ENCODE measurements at places on chromosomes 11 and 22.

DNA sequence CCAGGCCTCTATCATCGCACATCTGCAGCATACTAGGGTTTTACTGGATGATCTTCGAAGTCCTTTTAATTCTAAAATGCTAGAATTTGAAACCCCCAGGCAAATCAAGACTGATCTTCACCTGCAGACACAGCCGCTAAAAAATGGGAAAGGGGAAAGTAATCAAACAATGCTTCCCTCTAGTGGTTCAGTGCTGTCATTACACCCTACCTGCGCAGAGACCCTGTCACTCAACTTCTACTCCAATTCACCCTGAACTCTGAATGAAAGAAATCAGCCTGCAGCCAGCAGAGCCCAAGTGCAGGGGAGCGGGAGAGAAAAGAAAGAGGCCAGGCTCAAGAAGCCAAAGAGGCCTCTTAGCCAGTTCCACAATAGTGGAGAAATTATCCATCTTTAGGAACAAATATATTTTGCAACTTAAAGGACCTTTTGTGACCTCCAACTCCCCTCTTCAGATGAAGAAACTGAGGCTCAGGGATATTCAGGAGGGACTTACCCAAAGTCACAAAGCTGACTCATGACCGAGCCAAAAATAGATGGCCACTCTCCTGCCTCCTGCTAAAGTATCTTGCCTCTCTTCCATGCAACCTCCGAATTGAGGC lies 33.0 kb downstream of the SERGEF start:
- DNase-seq: peak; percentile 33

GRCh38 chr11:105786741-105787140 lies 176.9 kb downstream of the GRIA4 start:
- DNase-seq: no peak

GRCh38 chr11:126090452-126090851 lies 27.8 kb upstream of the CDON start:
- DNase-seq: no peak

DNA sequence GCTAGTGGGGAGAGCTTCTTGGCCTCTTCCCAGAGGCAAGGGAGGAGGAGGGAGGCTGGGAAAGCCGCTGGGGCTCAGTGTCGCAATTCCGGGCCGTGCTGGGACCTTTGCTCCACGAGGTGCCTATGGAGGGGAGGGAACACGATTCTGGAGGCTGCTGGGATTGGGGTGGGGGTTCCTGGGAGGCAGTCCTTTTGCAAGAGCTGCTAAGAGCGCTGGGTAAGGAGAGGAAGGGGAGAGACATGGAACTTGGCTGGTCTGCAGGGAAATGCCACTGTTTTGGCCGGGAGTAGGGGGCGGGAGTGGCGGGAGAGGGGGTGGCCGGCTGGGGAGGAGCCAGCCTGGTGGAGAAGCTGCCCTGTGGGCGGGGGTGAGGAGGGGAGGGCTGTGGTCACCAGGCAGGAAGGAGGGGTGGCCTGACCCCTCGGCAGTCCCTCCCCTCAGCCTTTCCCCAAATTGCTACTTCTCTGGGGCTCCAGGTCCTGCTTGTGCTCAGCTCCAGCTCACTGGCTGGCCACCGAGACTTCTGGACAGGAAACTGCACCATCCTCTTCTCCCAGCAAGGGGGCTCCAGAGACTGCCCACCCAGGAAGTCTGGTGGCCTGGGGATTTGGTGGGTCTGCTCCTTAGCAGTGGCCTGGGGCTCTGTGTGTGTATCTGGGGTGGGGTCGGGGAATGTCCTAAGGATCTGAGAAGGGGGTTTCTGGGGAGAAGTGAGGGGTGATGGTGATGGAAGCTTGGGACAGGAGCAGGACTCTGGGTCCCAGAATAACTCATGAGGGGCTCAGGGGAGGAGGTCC lies at the start of gene NR1H3:
Gene NR1H3, plus strand, starts transcription at position 480 of the 800 bp plus-strand sequence. CDS start 1,221 bp downstream, outside the sequence.
- peak; percentile 76 for DNase-seq

GRCh38 chr11:105734426-105734825 lies 124.6 kb downstream of the GRIA4 start:
- DNase-seq: no peak

DNA sequence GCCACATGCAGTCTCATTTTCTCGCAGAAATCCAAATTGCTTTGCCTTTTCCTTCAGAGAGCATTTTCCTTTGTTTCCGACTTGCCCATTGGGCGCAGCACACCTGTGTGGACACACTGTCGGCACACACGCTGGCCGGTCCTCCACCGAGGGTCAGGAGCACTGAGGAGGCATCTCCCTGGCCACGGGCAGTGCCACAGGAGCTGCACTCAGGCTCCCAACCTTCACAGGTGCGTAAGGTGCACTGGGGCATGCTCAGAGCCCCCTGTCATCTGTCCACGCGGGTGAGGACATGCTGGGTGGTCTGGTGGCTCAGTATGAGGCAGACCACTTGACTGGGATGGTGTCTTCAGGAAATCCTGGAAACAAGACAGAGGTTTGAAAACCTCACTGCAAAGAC lies 779.1 kb downstream of the BRD1 start:
- DNase-seq: no peak

DNA sequence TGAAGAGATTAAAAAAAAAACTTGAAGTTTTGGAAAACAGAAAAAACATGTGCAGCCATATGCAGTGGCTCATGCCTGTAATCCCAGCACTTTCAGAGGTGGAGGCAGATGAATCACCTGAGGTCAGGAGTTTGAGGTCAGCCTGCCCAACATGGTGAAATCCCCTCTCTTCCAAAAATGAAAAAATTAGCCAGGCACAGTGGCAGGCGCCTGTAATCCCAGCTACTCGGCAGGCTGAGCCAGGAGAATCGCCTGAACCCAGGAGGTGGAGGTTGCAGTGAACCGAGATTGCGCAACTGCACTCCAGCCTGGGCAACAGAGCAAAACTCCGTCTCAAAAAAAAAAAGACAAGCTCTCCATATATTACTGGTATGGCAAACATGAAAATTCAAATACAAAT lies 7.6 kb downstream of the DLG2 start:
- no peak for DNase-seq

DNA sequence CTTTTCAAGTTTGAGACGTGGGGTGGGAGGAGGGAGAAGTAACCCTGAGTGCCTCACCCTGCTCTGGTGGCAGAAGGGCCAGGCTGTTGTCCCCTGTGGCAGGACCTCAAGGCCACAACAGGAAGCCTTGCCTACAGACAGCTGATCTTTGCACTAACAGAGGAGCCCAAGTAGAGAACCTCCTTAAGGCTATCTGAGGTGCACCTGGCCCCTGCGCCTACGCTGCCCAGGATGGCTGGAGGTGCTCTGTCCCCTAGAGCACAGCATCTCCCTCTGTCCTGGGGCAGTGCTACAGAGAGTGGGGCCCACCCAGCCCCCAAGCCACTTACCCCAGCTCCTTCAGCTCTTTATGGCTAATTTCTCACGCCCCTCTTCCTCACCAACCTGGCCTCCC lies 27.0 kb downstream of the MYO7A start:
- DNase-seq: no peak

GRCh38 chr22:23673826-23674690 lies 16.8 kb upstream of the RGL4 start:
- DNase-seq: no peak

GRCh38 chr11:64931290-64931689 lies 4.4 kb downstream of the GPHA2 start:
- no peak for DNase-seq

DNA sequence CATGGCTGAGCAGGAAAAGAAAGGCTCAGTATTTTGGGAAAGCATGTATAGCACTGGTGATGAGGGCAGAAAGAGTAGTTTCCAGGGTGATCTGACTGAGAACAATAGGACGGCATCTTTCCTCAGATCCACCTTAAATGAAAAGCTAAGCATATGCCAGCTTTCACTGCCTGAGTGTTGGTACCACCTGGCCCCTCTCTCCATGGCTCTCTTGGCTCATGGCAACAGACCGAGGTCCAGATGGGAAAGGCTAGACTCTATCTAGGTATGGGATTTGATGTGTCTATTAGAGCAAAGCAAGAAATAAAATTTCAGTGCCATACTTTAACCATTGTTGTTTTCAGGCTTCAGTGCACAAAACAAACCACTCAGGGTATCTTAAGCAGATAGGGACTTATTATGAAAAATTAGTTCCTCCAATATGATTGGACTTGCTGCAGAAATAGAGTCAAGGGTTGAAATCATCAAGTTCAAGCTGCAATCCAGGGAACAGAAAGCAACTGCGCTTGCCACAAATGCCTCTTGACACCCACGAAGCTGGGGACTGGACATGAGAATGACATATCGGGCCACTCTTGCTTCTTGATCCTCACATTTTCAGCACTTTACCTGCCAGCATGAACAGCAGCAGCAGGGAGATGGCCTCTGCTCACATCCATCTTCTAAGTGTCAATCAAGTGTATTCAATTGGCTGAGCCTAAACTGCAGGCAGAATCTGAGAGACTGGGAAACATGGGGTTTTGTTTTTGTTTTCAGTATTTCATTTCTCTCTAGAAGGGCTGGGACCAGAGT lies 64.0 kb upstream of the SNX19 start:
- no peak for DNase-seq

- no peak for DNase-seq
Measured at GRCh38 chr22:21818487-21819182, 48.8 kb downstream of the MAPK1 start.

DNA sequence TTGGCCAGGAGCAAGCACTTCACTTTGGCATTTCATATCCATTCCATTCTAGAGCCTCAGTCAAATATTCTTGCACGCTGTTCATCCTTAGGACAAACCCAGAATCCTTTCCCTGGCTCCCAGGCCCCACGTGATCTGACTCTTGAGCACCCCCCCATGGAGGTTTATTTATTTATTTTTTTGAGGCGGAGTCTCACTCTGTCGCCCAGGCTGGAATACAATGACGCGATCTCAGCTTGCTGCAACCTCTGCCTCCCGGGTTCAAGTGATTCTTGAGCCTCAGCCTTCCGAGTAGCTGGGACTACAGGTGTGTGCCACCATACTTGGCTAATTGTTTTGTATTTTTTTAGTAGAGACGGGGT lies 12.7 kb upstream of the TSGA10IP start:
- DNase-seq: no peak

DNA sequence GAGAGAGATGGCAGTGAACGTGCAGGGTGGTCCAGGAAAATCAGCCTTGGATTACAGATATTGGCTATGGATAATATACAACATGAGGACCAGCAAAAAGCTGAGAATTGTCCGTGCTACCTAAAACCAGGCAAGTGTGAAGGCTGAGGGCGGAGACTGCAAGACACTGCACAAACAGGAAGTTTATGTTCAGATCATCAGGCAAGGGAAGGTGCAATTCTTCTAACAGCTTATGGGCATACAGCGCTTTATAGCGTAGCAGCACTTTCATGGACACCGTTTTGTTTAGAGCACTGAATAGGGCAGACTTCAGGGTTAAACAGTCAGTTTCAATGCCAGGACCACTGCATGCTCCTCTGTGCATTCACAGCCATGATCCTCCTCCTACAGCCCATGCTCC lies 93.1 kb upstream of the TMEM45B start:
- no peak for DNase-seq

DNA sequence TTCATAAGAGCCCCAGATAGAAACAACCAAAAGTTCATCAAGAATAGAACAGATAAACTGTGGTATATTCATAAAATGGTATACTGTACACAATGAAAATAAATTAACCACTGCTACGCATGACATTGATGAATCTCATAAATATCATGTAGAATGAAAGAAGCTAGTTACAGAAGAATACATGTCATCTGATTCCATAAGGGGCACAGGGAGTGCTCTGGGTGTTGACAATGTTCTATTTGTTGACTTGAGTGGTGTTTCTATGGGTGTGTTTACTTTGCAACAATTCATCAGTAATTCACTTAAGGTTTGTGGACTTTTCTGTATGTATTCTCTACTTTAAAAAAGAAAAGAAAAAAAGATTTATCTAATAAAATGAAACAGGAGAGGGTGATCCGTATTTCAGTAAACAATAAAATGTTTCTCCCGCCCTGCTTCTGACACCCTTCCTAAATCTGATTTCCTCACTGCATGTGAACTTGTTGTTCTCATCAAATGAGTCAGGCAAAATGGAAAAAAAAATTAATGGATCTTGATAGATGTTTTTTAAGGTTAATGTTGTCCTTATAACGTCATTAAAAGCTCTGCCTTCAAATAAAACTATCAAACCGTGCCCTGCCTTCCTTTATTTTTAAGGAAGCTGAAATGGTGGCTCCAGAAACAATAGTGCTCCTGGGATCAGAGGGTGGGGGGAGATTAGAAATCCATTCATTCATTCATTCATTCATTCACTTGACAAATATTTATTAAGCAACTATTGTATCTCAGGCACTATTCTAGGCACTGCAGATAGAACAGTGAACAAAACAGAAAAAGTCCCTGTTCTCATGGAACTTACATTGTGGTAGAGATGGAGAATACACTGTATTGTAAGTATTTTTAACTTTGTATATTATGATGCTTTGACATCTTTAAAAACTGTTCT lies 77.2 kb upstream of the CD44 start:
- no peak for DNase-seq

GRCh38 chr22:42623301-42623751 lies 8.6 kb upstream of the POLDIP3 start:
- no peak for DNase-seq

- no peak for DNase-seq
Measured at GRCh38 chr22:25709758-25710157, 32.2 kb upstream of the MYO18B start.

- DNase-seq: peak; percentile 84
Measured at GRCh38 chr11:59755701-59756557, 753 bp downstream of the STX3 start.

GRCh38 chr11:59285716-59286260 lies 72.9 kb upstream of the OR5AN1 start:
- DNase-seq: no peak

GRCh38 chr11:35042913-35043312 lies 96.1 kb upstream of the CD44 start:
- no peak for DNase-seq

- no peak for DNase-seq
Measured at GRCh38 chr11:76636826-76637460, 33.6 kb downstream of the LRRC32 start.

DNA sequence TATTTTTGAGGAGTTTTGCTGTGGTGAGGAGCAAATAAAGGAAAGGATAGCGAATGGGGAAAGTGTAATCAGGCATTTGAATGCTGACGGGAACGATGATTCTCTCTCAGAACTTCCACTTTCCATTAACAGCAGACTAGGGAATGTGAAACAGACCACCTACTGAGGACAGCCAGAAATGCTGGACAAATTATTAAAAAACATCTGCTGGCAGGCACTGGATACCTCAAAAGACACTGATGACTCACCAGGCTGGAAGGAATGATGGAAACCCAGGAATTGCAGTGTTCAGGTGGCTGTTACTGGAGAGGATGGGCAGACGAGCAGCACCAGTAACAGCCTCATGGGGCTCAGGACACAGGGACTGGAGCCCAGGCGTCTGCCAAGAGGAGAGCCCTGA lies 33.4 kb downstream of the PLA2G6 start:
- DNase-seq: peak; percentile 47
